ENCODE measurements at places on chromosomes 16 and 17.

GRCh38 chr16:70738083-70738977 lies 52.5 kb upstream of the MTSS2 start:
- peak; percentile 63 for DNase-seq

- DNase-seq, result no peak
Measured at GRCh38 chr17:50428831-50429424, 2.9 kb downstream of the ACSF2 start.

GRCh38 chr17:48314716-48315115 lies 115.3 kb downstream of the SKAP1 start:
- no peak for DNase-seq

GRCh38 chr17:7004398-7005253 lies 7.8 kb upstream of the RNASEK start:
- DNase-seq, result peak; percentile 65

DNA sequence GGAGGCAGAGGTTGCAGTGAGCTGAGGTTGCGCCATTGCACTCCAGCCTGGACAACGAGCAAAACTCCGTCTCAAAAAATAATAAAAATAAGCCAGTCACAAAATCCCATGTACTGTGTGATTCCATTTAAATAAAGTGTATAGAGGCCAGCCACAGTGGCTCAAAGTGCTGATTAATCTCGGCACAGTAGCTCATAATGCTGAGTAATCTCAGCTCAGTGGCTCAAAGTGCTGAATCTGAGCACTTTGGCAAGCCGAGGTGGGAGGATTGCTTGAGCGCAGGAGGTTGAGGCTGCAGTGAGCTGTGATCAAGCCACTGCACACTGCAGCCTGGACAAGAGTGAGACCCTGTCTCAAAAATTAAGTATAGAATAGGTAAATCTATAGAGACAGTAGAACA lies 4.9 kb downstream of the TMED6 start:
- no peak for DNase-seq

DNA sequence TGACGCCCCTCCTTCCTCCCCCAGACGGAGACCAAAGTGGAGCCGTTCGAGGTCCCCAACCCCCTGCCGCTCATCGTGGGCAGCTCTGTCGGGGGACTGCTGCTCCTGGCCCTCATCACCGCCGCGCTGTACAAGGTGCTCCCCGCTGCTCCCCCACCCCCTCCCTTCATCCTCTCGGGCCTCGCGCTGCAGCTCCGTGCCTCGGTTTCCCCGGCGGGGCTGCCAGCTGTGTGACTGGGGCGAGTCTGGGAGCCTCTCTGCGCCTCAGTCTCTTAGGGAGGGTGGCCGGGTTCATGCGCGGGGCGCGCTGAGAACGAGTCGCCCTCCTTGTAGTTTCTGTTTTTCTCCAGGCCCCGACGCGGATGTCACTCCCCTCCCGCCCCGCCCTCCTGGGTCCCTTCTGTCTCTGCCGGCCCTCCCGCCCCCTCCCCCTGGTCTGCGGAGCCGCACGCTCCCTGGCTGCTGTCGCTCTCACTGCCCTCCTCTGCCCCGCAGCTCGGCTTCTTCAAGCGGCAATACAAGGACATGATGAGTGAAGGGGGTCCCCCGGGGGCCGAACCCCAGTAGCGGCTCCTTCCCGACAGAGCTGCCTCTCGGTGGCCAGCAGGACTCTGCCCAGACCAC lies 23.7 kb upstream of the ITGAX start:
- DNase-seq, result peak; percentile 55

DNA sequence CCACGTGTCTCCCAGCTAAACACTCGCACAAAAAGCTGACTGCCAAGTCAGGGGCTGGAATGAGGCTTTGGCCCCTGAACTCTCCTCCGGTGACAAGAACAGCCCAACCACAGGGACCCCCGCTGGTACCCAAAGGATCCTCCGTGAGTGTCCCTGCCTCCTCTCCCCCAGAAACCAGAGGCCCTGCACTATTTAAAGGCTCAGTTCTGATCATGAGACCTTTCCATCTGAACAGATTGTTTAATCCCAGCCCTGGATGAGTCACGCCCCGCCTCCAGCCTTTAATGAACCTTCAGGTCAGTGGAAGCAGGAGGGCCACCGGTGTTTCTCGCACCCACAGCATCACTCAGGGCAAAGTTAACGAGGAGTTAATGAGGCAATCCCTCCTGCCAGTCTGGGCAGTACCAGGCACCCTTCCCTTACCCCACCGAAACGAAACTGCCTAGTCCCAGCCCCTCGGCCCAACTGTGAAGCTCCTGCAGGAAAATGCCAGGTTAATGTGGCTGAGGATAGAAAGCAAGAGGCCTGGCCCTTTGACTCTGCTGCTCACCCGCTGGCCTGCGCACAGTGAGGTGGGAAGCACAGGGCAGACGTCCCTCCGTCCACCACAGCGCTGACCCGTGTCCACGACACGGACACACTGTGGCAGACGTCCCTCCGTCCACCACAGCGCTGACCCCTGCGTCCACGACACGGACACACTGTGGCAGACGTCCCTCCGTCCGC lies 32.4 kb downstream of the TIMM22 start:
- DNase-seq, result no peak

DNA sequence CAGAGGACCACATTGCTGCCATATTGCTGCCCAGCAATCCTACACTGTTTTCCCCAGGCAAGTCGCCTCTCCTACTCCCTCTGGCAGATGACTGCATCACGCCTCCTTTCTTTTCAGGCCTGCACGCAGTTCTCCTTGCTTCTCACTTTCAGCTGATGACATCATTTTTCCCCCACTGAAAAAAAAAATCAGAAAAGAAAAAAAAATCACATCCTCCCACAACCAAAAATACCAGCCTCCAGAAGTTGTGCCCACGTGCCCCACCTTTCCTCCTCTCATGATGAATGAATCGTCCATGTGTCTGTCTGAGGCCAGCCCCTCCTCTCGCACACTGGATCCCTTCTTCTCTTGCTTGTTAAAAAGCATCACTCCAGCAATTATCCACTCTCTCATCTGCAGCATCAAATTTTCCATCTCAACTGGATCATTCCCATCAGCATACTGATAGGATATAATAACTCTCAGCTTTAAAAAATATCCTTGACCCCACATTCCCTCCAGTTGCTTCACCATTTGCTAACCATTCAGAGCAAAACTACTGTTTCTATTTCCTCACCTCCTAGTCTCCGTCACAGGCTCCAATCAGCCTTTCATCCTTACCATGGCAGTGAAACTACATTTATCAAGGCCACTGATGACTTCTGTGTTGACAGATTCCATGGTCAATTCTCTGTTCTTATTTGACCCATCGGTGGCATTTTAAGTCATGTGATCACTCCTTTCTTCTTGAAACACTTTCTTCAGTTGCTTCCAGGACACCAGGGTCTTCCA lies 30.1 kb upstream of the DYNLL2 start:
- DNase-seq, result no peak

GRCh38 chr16:7408700-7409365 lies 76.2 kb downstream of the RBFOX1 start:
- DNase-seq, result no peak
